ENCODE measurements at places on chromosomes 6 and 20. TPM values are rescaled to one million over a fixed set of nuclear protein-coding genes. Genes with fewer than 3 reads are reported as not detected.

DNA sequence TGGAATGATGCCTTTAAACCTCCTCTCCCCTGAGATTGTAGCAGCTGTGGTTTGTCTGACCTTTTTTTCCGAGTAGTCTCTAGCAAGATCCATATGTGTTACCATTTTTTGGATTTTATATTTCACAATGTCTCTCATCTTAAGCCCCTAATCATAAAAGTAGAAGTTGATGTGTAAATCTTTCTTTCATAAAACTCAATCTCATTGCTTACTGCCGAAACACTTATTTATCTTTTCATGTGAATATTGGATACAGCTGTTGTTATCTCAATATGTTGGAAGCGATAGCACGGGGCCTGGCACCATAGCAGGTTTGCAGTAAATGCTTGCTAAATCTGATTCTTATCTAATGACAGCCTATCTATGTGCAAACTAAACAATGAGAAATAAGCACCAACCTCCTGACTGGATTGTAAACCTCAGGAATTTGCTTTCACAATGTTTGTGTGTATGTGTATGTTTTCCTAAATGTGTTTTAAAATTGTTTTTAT lies 14.2 kb downstream of the SMPDL3A start:
- no peak for DNase-seq

GRCh38 chr20:58137651-58138265 lies 90.7 kb downstream of the ANKRD60 start:
- DNase-seq = no peak

- no peak for DNase-seq
Measured at GRCh38 chr6:107866606-107867301, 42.6 kb upstream of the SCML4 start.

DNAH8 gene
- 0.05 TPM for total RNA-seq

DNA sequence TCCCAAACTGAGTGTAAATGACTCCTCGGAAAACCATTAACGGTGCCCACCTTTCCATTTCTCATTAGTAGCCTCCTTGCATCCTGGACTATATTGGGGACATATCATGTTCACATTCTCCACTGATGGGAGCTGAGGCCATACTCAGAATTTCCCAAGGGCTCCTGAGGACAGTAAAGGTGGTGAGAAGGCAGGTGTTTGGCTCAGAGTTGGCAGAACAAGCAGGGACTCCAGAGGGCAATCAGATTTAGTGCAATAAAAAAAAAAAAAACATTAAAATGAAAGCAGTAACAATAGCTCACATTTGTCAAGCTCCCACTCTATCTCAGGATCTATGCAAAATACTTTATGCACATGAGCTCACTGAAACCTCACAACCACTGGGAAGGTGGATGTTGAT lies 401.4 kb downstream of the MAFB start:
- DNase-seq = no peak

FKBP1A gene
- 239 TPM for total RNA-seq

- DNase-seq = peak; percentile 87
Measured at GRCh38 chr20:51446656-51447055, 95.9 kb downstream of the NFATC2 start.

DNA sequence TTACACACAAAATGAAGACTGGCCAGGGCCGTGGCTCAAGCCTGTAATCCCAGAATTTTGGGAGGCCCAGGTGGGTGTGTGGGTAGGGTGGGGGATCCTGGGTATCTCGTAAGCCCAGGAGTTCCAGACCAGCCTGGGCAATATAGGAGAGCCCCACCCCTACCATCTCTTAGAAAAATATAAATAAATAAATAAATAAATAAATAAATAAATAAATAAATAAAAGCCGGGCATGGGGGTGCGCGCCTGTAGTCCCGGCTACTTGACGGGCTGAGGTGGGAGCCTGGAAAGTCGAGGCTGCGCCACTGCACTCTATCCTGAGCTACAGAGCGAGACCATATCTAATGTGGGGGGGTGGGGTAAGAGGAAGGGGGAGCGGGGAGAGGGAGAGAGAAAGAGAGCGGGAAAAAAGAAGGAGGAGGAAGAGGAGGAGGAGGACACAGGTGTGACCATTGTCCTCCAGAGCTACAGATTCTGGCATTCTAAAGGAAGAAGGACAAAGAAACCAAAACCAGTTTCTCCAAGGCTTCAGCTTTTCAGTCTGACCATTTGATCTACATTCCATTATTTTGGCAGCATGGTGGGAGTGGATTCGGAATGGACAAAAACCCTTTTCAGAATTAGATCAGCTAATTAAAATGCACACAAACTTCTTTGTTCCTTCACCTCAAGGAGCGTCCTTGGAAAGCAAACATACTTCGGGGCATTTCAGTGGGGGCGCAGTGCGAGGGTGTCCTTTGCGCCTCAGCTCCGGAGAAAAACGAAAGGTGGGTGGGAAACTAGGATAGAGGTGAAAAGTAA lies 577 bp upstream of the C6orf141 start:
- DNase-seq = no peak

DNA sequence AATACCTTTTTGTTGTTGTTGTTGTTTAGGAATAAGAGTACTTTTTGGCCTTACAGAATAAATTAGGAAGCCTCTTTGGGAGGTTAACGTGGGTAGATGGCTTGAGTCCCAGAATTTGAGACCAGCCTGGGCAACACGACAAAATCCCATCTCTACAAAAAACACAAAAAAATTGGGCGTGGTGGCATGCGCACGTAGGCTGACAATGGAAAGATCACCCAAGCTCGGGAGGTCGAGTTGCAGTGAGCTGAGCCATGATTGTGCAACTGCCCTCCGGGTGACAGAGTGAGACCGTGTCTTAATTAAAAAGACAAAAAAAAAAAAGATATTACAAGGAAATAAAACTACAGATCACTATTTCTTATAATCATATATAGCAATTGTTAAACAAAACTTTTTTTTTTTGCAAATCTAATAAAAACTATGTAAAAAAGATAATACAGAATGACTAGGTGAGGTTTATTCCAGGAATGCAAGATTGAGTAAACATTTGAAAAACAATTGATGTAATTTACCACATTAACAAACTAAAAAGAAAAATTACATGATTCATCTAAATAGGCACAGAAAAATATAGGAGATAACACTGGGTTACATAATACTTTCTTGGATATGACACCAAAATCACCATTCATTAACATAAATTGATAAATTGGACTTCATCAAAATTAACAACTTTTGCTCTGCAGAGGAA lies 43.6 kb upstream of the ASCC3 start:
- no peak for DNase-seq

PAQR8 gene
- total RNA-seq = 3.9 TPM

ULBP1 gene
- 0.19 TPM for total RNA-seq

GRCh38 chr6:51266604-51267003 lies 447.9 kb downstream of the TFAP2B start:
- DNase-seq = no peak

KCNQ2 gene
- total RNA-seq = not detected

BLOC1S5 gene
- total RNA-seq = 9.5 TPM

DNA sequence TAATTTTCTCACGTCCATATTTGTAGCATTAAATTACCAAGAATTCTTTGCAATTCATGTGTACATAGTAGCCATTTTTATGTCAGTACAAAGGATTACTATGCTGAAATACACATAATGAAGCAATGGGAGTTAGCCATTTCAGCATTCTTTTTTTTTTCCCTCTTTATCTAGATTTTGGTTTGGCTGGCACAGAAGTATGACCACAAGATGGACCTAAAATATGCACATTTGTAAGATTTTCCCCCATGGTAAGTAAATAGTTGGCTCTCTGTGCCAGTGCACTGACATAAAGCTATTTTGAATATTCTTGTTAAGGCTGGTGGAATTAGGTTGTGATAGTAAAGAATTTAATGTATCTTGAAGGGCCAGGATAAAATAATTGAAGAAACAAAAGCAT lies 486.1 kb upstream of the BTBD3 start:
- DNase-seq = no peak

DNA sequence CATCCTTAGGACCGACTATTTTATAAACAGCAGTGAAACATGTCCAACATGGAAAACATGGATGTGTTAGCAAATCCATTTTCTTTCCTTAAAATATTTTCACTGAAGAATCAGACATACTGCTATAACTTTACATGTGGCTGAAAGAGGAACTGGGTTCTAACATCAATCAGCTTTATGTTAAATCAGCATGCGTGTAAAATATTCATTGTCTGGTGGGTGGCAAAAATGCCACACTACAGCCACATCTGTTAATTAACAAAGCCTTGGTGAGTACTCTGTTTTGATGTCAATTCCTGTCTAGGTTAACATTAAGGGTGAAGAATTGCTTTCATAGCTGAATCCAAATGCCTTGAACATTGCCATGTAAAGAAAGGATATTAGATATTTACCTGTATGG lies 222.6 kb upstream of the CEP162 start:
- DNase-seq = no peak

GRCh38 chr6:15256538-15257271 lies 10.8 kb downstream of the JARID2 start:
- no peak for DNase-seq

MTFR2 gene
- 0.65 TPM for total RNA-seq

- peak; percentile 46 for DNase-seq
Measured at GRCh38 chr20:51469578-51470498, 72.7 kb downstream of the NFATC2 start.

GRCh38 chr6:4405621-4406212 lies 270.3 kb upstream of the ECI2 start:
- no peak for DNase-seq

DNA sequence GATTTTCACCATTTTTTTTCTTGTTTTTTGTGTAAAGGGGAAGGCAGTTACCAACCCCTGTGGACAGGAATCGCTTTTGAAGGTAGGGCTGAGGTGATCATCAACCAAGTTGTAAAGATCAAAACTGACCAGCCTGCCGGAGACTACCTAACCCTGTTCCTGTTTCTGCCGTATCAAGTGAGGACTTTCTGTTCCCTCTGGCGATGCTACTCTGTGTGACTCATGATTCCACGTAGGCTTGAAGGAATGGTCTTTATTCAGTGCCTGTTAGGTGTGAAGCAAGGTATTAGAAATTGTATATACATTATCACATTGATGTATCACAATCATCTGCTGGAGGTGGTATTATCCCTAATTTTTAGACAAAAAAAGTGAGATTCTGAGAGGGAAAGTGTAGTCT lies 161.3 kb downstream of the SOX4 start:
- no peak for DNase-seq

DNA sequence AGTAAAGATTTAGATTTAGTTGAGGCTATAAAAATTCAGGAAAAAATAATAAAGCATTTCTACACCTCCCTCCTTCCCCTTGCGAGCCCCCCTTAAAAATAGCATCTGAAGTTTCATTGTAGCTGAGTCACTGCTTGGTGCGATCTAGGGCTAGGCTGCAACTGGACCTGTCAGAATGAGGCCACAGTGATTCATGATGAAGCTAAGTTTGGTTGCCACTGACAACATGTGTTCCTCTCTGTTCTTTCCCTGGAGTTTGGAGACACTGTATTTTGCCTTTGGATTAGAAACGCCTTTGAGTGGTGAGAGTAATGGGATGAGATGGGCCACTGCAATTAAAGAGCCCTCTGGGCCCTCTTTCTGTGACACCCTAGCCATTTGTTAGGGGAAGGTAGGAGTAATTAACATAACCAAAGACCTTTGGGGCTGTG lies 334.1 kb downstream of the NRN1 start:
- no peak for DNase-seq

GPLD1 gene
- total RNA-seq = 2.5 TPM

DNA sequence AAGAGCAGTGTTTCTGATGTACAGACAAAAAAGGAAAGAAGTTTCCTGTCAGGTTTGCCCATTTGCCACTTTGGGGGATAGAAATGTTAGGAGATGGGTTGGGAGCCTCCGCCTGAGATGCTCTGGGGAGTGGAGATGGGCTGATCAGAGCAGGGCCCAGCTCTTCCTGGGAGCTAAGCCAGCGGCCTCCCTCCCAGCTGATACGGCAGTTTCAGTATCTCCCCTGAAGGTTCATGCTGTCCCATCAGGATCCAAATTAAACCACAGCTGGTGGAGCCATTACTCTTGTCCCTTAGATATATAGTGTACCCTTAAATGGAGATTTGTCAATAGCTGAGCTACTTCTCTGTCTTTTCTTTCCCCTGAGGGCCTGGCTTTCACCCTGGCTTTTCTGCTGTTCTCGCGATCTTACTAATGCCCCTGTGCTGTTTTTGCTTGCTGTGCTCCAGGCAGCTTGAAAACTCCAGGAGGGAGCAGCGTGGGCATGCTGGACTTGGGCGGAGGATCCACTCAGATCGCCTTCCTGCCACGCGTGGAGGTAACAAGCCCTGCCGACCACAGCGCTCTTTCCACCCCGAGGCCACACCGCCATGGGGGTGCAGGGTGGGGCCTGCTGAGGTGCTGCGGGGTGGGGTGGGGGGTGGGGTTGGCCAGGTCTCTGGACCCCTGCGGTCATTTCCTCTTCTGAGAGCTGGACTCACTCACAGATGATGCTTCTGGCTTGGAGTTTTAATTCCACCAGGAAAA lies 20.9 kb downstream of the ENTPD6 start:
- DNase-seq = peak; percentile 64

AARS2 gene
- total RNA-seq = 5.9 TPM

TMEM74B gene
- 0.71 TPM for total RNA-seq

DNA sequence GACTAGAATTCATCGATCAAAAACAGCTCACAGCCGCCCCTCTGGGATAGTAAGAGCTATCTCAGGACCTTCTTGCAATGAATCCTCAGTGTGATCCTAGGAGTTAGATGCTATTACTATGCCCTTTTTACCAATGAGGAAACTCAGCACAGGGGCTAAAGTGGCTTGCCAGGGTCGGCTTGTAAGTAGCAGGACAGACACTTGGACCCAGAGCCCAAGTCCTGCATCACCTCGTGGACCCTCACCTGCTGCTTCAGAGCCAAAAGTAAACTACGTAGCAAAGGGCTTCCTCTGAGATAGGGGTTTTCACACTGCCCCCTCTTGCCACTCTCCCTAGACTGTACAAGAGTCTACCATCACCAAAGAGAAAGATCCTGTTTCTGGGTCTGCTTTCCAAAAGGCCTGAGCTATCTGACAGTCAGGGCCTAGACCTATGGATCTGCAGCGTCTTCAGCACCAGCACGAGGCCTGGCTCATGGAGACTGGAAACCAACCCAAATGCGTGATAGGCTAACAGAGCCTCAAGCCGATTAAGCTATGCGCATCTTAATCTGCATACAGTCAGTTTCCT lies 172.3 kb downstream of the ANKRD60 start:
- DNase-seq = peak; percentile 26

TREML1 gene
- 0.57 TPM for total RNA-seq

GRCh38 chr6:15621203-15622044 lies 41.4 kb downstream of the DTNBP1 start:
- DNase-seq = no peak

MOCS1 gene
- 18.3 TPM for total RNA-seq

DNA sequence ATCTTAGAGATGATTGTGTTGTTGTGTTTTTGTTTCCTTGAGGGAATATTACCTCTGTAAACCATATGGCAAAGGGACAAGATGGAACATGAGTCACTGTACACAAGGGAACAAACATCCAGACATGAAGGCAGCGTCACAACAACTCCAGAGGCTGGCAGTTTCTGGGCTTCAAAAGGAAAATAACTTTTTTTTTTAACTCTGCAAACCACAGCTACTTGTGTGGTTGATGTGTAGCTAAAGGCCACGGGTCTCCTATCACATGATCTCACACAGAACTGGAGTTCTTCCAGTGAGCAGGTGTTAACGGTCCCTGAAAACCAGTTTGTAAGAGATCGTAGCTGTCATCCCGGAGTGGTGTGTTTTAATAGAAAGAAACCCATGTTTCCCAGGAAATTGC lies 33.2 kb upstream of the HBS1L start:
- DNase-seq = no peak
